ENCODE measurements at places on chromosomes 1 and 21. TPM values are rescaled to one million over a fixed set of nuclear protein-coding genes. Genes with fewer than 3 reads are reported as not detected.

The LDLRAD1 gene
- not detected for total RNA-seq

The ZNF593OS gene
- total RNA-seq = not detected

The F5 gene
- total RNA-seq = 0.44 TPM

The ADAMTSL4 gene
- 31.8 TPM for total RNA-seq

The SPRR1B gene
- total RNA-seq = not detected
